Cardiac fibroblast (primary cell): ENCODE measurements at places on chromosomes 3 and 15.
A peak's percentile ranks its signal among the peaks of the same experiment; 100 is the strongest.

- DNase-seq = no peak
Measured at GRCh38 chr3:9617056-9617455, 32.2 kb upstream of the MTMR14 start.

GRCh38 chr15:85625856-85626255 lies 168.9 kb downstream of the KLHL25 start:
- DNase-seq = peak; percentile 73

DNA sequence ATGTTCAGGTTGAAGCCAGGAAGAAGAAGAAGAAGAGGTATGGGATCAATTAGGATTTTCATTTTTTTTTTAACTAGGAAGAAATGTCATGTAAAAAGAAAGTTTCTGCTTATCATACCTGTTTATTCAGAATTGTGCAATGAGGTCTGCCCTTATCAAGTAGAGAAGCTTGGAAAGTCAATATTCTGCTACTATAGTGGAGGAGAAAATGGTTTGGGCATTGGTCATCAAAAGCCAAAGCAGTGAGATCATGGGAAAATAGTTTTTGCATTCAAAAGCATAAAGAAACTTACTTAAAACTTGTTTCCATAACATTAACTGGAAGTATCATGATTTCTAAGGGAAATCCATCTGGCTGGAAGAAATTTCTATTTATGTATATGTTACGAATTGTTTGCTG lies 1239.2 kb downstream of the NSUN3 start:
- DNase-seq = peak; percentile 11

DNA sequence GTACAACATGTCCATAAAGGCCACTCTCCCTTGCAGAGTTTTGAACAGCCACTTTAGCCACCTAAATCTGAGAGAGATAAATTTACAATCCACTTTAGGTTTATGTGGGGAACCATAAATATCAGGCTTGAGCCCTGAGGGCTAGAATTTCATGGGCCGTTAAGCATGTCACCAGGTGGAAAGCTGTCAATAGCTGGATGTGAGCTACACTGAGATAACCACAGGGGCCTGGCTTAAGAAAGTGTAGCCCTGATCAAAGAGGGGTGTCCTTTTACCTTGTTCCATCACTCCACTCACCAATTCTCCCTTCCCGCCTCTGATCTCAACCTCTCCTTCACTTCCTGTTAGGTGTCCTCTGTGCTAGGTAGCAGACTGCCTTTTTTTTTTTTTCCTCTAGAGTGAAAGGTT lies 172.8 kb upstream of the ICE2 start:
- no peak for DNase-seq

- DNase-seq = peak; percentile 24
Measured at GRCh38 chr3:130480736-130481135, 36.2 kb upstream of the COL6A6 start.

- DNase-seq = no peak
Measured at GRCh38 chr3:78809966-78810365, 957.8 kb downstream of the ROBO1 start.

- DNase-seq = no peak
Measured at GRCh38 chr3:140285380-140285779, 350.4 kb downstream of the CLSTN2 start.

DNA sequence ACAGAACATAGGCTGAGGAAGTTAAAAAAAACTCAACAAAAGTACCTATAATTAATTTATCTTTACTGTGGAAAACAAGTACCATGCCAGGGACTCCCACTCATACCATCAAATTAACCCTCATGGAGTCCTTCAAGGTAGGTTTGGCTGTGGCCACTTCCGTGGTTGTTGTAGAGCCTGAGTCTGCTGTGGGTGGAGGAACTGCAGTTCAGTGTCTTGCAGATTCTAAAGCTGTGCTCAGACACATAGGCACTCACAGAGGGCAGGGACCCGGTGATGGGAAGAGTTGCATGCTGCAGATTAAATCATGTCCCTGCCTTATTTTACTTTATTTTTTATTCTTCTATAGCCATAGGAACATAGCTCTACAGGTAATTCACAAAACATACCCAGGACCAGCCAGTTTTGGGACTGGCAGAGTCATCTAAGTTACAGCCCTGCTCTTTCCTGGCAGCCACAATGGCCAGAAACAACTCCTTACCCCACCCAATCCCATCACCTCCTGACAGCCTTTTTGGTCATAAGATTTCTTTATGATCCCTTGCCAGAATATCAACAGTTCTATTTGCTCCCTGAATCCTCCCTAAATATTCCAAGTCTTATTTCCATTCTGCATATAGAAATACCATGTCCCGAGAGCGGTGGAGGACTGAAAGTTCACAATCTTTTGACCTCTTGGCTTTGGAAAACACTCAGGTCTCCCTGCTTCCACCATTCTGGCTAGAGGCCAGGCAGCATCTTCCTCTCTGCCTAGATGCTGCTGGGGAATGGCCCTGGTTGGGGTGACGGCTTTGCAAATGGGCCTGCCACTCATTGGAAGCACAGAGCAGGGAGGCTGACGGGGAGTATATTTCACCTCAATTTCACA lies 193.7 kb downstream of the CHST2 start:
- DNase-seq = no peak

GRCh38 chr15:37219211-37219701 lies 118.9 kb upstream of the MEIS2 start:
- no peak for DNase-seq

DNA sequence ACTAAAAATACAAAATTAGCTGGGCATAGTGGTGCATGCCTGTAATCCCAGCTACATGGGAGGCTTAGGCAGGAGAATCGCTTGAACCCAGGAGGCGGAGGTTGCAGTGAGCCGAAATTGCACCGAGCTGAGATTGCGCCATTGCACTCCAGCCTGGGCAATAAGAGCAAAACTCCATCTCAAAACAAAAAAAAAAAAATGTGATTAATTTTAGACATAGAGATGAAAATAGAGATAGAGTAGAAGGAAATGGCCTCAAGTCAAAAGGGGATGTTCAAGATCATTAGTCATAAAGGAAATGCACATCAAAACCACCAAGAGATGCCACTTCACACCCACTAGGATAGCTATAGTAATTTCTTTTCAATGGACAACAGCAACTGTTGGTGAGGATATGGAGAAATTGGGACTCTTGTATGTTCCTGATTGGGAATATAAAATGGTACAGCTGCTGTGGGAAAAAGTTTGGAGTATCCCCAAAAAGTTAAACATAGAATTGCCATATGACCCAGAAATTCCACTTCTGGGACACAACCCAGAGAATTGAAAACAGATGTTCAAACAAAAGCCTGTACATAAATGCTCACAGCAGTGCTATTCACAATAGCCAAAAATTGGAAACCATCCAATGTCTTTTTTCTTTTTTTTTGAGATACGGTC lies 55.4 kb downstream of the ABHD2 start:
- peak; percentile 92 for DNase-seq

DNA sequence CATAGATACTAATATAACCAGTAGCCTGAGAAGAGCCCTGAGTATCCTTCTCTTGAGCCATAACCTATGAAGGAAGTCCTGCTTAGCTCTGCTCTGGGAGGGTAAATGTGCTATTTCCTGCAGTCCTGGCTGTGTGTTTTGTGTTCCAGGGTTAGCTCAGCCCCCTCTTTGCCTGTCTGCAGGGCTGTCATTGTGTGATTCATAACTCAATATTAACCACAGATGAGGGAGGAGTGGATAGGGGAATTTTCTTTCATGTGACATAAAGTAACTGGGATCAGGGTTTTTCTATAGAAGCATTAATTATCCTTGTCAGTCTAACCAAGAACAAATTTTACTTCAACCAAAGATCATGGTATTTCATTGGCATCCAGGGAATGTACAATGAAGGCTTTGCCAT lies 183.3 kb upstream of the ZBTB20 start:
- DNase-seq = peak; percentile 62

- no peak for DNase-seq
Measured at GRCh38 chr15:38421069-38421690, 32.7 kb upstream of the FAM98B start.

DNA sequence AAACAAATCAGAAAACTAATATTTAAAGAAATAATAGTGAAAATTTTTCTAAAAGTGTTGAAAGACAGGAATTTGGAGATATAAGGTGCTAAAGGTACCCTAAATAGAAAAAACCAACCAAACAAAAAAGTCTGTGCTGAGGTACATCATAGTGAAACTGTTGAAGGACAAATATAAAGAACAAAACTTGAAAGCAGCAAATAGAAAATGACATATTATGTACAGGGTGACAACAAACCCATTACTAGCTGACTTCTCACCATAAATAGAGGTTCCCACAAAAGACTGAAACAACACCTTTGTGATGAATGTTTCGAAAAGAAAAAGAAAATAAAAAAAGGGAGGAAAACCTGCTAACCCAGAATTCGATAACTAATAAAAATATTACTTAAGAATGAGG lies 502.5 kb upstream of the NECTIN3 start:
- no peak for DNase-seq

DNA sequence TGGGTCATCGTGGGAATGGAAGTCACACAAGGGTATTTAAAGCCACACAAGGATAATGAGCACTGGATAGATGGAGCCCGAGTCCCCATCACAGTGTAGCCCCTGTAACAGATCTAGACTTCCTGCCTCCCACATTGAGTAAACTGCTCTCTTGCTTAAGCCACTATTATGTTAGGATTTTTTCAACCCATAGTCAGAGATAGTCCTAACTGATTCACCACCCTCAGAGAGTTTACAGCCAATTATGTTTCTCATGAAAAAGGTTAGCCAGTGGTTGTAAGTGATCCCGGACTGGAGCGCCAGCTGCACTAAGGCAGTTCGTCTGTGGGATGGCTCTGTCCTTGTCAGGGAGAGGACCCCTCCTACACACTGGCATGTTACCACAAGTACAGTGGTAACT lies 77.0 kb downstream of the KLF13 start:
- DNase-seq = peak; percentile 74

GRCh38 chr3:170247875-170248274 lies 25.7 kb downstream of the PRKCI start:
- no peak for DNase-seq

- no peak for DNase-seq
Measured at GRCh38 chr3:32815841-32816438, 1.9 kb upstream of the TRIM71 start.

DNA sequence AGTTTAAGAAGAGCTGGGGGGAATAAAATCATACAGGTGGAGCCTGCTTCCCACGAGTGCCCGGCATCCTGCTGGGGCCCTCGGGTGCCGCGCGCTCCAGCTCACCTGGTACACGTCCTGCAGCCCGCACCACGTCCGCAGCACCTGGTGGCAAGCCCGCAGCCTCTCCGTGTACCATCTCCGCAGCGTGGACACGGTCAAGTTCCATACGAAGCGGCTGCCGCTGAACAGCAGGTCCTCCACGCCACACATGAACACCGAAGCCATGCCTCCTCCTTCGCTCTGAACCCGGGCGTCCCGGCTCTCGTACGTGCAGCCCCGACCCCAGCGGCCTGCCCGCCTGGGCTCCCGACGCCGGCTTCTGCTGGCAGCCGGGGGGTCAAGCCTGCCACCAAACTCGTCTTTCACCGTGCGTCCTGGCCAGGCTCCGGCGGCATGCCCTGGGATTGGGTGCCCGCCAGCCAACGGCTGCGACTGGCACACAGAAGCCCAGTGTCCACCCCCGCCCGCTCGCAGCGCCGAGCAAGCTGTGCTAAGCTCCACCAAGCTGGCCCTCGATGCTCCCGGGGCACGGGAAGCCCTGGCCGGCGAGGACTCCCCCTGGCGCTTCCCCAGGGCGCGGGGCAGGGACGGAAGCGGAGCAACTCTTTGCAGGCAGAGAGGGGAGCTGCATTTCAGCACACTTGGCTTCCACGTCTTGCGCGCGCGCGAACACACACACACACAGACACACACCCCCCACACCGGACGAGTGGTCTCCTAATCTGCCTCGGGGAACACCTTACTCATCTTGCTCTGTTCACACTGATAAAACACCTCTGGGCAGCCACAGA lies at the start of gene FRMD4B:
Gene FRMD4B (minus strand): TSS at position 366 of the 833 bp plus-strand sequence. CDS start 99 bp downstream, at position 267.
- DNase-seq = peak; percentile 17

GRCh38 chr3:42497009-42497731 lies 5.3 kb upstream of the VIPR1 start:
- DNase-seq = peak; percentile 73

GRCh38 chr15:74041777-74042435 lies 40.4 kb downstream of the GOLGA6A start:
- DNase-seq = no peak

GRCh38 chr3:43723121-43723734 lies 32.5 kb downstream of the ABHD5 start:
- DNase-seq = peak; percentile 73

DNA sequence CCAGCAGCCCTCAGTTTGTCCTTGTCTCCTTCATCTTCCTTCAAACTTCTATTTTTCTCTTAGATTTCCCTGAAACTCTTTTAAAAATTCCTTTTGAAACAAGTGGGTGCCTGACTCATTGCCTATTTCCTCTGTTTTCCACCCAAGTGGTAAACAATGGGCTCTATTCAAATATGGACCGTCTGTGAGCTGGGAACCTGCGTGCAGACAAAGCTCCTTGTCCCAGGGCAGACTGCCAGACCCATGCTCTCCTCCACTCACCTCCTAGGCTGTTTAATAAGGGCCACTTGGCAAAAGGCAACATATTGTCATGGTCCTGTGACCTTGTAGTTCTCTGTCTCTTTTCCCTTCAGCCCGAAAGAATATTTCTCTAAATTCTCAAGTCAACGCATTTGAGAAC lies 332.7 kb upstream of the THBS1 start:
- DNase-seq = peak; percentile 96

GRCh38 chr15:31245135-31245689 lies 81.4 kb upstream of the KLF13 start:
- no peak for DNase-seq

- DNase-seq = no peak
Measured at GRCh38 chr3:43871627-43872245, 181.0 kb downstream of the ABHD5 start.

DNA sequence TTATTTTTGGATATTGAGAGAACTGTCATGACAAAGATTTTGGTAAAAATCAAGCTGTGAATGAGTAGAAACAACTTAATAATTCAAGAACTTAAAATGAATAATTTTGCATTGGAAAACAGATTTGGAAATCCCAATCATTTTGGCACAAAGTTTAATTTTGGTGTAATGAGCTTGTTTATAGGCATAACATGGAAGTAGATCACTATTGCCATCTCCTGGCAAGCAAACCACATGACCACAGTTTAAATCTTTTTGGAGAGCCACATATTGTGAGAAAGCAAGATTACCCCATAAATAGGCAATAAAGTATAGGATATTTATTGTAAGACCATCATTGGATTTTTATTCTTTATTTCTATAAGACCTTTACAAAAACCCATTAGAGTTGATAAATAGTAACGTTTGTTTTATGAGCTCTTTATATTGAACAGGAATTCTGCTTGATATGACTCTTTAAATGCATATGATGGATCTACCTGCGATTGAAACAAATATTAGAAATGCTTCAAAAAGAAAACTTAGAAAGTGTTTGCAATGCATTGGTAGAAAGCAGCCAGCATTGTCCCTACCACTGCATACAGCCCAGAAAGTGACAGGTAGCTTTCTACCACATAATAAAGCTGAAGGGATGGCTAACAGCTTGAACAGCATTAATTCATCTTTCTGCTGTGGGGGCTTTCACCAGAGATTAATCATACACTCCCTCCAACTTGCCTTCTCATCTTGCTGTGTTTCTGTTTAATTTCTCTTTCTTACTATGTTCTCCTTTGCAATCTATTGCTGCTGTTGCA lies 766.8 kb downstream of the TBL1XR1 start:
- peak; percentile 71 for DNase-seq
